ENCODE measurements at places on chromosomes 1 and 21. TPM values are rescaled to one million over a fixed set of nuclear protein-coding genes. Genes with fewer than 3 reads are reported as not detected.

Gene SH2D2A
- total RNA-seq = not detected

Gene SLC25A34
- 0.37 TPM for total RNA-seq

Gene SELP
- total RNA-seq = not detected

Gene TCHHL1
- not detected for total RNA-seq

Gene RNU1-3
- total RNA-seq = 3,030 TPM

Gene ZBTB7B
- total RNA-seq = 10.8 TPM

Gene ATP1A2
- total RNA-seq = 0.65 TPM

Gene SPRR2E
- total RNA-seq = not detected

Gene LDLRAD1
- not detected for total RNA-seq

Gene ARHGEF16
- under 0.01 TPM for total RNA-seq

Gene CRTC2
- 3.1 TPM for total RNA-seq

Gene MTHFR
- total RNA-seq = 33.7 TPM

Gene AMY1C
- not detected for total RNA-seq

Gene TMEM125
- total RNA-seq = not detected

Gene IL20
- not detected for total RNA-seq

Gene WDR77
- total RNA-seq = 18.6 TPM

Gene NLRP3
- total RNA-seq = 0.09 TPM

Gene PRAMEF5
- not detected for total RNA-seq

Gene CELA2B
- 0.18 TPM for total RNA-seq

Gene DNAI4
- total RNA-seq = 11.8 TPM

Gene ACTA1
- not detected for total RNA-seq

Gene MATN1
- total RNA-seq = 0.14 TPM

Gene MAEL
- not detected for total RNA-seq
